Hepatocyte (in vitro differentiated cells): ENCODE measurements at places on chromosomes 11 and 22. TPM values are rescaled to one million over a fixed set of nuclear protein-coding genes. Genes with fewer than 3 reads are reported as not detected.

FAM227A gene
- total RNA-seq, result 1.1 and 2.9 TPM in 2 replicates

DNA sequence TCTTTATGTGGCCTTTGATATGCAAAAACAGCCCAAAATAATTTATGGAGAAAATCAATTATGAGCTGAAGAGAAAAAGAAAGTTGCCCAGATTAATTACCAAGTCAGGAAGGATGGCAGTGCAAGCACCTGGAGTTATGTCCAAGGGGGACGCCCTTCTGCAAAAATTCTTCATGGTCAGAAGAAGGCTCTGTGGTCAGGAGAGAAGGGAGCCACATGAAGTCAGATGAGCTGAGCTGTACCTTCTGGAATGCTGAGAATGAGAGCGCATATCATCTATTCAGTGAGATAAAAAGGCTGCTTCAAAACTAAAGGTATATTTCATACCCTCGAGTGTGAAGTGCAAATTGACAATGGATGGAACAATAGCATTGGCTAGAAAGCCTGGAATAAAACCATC is 607.4 kb downstream of the NTM start:
- DNase-seq, result no peak
- no peak overlapping the region for H3K27ac ChIP-seq
- H3K36me3 ChIP-seq, result no peaks in the 10 kb centered on the region
- H3K4me1 ChIP-seq, result no peaks in the 10 kb centered on the region
- peaks cover 4% of the 10 kb centered on the region for H3K27me3 ChIP-seq

- H3K27me3 ChIP-seq, result no peaks in the 10 kb centered on the region
- DNase-seq, result no peak
- no peaks in the 10 kb centered on the region for H3K36me3 ChIP-seq
- no peak overlapping the region for H3K4me3 ChIP-seq
Observed at GRCh38 chr11:21396342-21397008, 727.1 kb downstream of the NELL1 start.

DNA sequence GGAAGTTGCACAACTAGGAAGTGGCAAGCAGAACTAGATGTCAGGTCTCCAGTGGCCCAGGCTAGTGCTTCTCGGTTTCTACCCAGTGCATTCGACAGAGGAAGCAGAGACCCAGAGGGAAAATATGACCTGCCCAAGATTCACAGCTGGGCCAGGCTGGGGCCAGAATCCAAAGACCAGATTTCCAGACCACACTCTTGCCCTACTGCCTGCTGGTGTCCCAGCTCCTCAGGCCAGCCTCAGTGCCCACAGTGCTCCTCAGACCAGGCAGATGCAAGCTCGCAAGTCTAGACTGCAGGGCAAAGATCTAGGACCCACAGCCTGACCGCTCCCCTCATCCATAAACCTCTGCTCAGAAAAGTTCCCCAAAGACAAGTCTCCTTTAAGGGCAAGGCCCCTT is 262.6 kb downstream of the BUD13 start:
- H3K4me1 ChIP-seq, result no peaks in the 10 kb centered on the region
- no peak overlapping the region for H3K27ac ChIP-seq
- no peak overlapping the region for H3K4me3 ChIP-seq
- DNase-seq, result no peak

- H3K27ac ChIP-seq, result peak overlapping the region; percentile 51
- DNase-seq, result no peak
- H3K36me3 ChIP-seq, result no peaks in the 10 kb centered on the region
- H3K27me3 ChIP-seq, result no peaks in the 10 kb centered on the region
Observed at GRCh38 chr11:106456647-106457046, 379.2 kb downstream of the AASDHPPT start.

YIF1A gene
- total RNA-seq, result 111 and 132 TPM in 2 replicates

- H3K4me1 ChIP-seq, result no peaks in the 10 kb centered on the region
- H3K36me3 ChIP-seq, result no peaks in the 10 kb centered on the region
- no peak for DNase-seq
- no peak overlapping the region for H3K4me3 ChIP-seq
Observed at GRCh38 chr22:48944751-48945620, 882.7 kb downstream of the BRD1 start.

DNA sequence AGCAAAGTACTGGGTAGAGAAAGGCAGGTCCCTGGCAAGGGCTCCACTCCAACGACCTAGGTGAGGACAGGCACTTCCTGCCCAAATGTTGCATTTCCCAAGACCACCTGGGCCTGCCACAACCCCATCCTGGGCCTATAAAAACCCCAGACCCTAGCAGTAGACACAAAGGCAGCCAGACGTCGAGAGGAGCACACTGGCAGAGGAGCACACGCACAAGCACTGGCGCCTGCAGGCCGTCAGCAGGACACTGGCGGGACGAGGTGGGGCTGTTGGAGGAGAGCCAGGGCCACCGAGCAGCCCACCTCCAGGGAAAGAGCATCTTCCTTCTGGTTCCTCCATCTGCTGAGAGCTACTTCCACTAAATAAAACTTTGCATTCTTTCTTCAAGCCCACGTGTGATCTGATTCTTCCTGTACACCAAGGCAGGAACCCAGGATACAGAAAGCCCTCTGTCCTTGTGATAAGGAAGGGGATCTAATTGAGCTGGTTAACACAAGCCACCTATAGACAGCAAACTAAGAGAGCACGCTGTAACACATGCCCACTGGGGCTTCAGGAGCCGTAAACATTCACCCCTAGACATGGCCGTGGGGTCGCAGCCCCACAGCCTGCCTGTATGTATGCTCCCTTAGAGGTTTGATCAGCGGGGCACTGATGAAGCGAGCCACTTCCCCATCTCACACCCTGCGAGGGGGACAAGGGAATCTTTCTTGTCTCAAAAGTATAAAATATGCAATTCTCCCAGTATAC is 89.7 kb upstream of the MTMR2 start:
- no peaks in the 10 kb centered on the region for H3K36me3 ChIP-seq
- no peaks in the 10 kb centered on the region for H3K27me3 ChIP-seq
- H3K27ac ChIP-seq, result no peak overlapping the region
- peaks cover 22% of the 10 kb centered on the region for H3K4me1 ChIP-seq
- no peak for DNase-seq
- no peak overlapping the region for H3K4me3 ChIP-seq

DNA sequence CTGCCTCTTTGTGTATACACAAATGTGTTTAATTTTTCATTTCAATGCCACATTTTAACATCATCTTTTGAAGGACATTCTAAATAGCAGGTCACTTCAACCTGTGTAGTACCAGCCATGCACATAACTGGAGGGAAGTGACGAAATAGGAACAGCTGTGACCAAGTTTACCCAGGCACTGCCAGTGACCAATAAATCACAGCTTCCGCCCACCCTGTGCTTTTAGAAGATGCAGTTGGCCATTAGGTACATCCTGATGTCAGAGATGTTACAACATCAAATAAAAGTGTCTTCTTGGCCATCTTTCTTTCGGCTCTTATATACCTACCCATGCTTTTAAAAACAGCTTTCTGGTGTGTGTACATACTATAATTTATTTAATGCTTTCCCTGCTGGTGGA is 7.8 kb downstream of the LDLRAD3 start:
- no peaks in the 10 kb centered on the region for H3K4me1 ChIP-seq
- DNase-seq, result no peak
- H3K4me3 ChIP-seq, result no peak overlapping the region

GRCh38 chr22:19974935-19975706 is 33.5 kb upstream of the TXNRD2 start:
- H3K4me3 ChIP-seq, result no peak overlapping the region
- no peaks in the 10 kb centered on the region for H3K36me3 ChIP-seq
- no peak overlapping the region for H3K27ac ChIP-seq
- DNase-seq, result no peak
- no peaks in the 10 kb centered on the region for H3K27me3 ChIP-seq

TRIM49 gene
- not detected in 2 replicates for total RNA-seq

- no peaks in the 10 kb centered on the region for H3K36me3 ChIP-seq
- H3K27ac ChIP-seq, result peak overlapping the region; percentile 70
- DNase-seq, result peak; percentile 81
- peaks cover 12% of the 10 kb centered on the region for H3K4me1 ChIP-seq
Observed at GRCh38 chr11:13114566-13115379, 105.7 kb downstream of the RASSF10 start.

GRCh38 chr11:75762885-75763284 is 5.7 kb upstream of the DGAT2 start:
- peaks cover 6% of the 10 kb centered on the region for H3K4me1 ChIP-seq
- H3K36me3 ChIP-seq, result no peaks in the 10 kb centered on the region
- no peaks in the 10 kb centered on the region for H3K27me3 ChIP-seq
- peak overlapping the region; percentile 68 for H3K27ac ChIP-seq
- peak; percentile 54 for DNase-seq

DNA sequence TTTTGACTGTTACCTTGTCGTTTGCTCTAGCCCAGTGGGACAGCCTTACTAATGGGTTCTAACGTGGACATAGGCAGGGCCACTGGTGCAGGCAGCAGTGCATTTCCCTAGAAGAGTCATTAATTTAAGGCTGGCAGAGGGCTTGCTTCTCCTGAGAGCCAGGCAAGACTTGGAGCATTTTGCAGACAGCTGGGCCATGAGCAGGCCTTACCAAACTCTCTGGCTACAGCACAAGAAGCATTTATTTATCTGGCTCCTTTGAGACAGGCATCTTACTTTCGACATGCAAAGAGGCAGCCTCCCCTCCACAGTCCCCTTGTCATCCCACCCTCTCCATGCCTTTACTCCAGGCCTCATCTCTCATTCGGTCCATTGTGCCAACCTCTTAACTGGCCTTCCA is 139.9 kb downstream of the CSNK2A3 start:
- H3K4me3 ChIP-seq, result no peak overlapping the region
- no peak overlapping the region for H3K27ac ChIP-seq
- DNase-seq, result no peak
- H3K36me3 ChIP-seq, result no peaks in the 10 kb centered on the region
- H3K4me1 ChIP-seq, result no peaks in the 10 kb centered on the region
- H3K27me3 ChIP-seq, result no peaks in the 10 kb centered on the region

DNA sequence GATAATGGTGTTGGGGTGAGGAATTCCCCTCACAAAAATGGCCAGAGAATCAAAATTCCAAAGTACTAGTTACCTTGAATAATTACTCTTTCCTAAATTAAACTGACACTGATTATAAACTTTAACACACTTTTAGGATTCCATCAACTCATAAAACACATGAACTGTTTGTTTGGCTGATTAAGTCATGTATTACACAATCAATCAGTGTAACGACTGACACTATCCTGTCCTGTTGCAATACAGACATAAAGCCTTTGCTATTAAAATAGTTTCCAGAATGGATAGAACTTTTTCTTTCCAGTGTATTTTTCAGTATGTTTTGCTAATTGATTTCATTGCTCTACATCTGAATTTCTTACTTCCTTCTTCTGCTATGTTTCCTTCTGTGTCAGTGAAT is 1709.4 kb upstream of the RAG2 start:
- no peaks in the 10 kb centered on the region for H3K4me1 ChIP-seq
- no peak for DNase-seq
- H3K4me3 ChIP-seq, result no peak overlapping the region
- no peaks in the 10 kb centered on the region for H3K36me3 ChIP-seq
- H3K27ac ChIP-seq, result no peak overlapping the region
- H3K27me3 ChIP-seq, result no peaks in the 10 kb centered on the region

- H3K27me3 ChIP-seq, result peaks cover 93% of the 10 kb centered on the region
- H3K27ac ChIP-seq, result no peak overlapping the region
- H3K4me3 ChIP-seq, result peak overlapping the region; percentile 29
- peaks cover 30% of the 10 kb centered on the region for H3K4me1 ChIP-seq
- H3K36me3 ChIP-seq, result no peaks in the 10 kb centered on the region
Observed at GRCh38 chr11:14974515-14975251, 2.5 kb upstream of the CALCA start.

GRCh38 chr11:71252269-71252769 is at the start of gene SHANK2:
Gene SHANK2, minus strand, starts transcription at chr11:71252577. Its CDS starts 105,251 bp downstream, at chr11:71147326.
- H3K27me3 ChIP-seq, result no peaks in the 10 kb centered on the region
- peak within 1 kb of the TSS; percentile 93 for H3K4me3 ChIP-seq
- H3K36me3 ChIP-seq, result no peaks in the 10 kb centered on the region

DNA sequence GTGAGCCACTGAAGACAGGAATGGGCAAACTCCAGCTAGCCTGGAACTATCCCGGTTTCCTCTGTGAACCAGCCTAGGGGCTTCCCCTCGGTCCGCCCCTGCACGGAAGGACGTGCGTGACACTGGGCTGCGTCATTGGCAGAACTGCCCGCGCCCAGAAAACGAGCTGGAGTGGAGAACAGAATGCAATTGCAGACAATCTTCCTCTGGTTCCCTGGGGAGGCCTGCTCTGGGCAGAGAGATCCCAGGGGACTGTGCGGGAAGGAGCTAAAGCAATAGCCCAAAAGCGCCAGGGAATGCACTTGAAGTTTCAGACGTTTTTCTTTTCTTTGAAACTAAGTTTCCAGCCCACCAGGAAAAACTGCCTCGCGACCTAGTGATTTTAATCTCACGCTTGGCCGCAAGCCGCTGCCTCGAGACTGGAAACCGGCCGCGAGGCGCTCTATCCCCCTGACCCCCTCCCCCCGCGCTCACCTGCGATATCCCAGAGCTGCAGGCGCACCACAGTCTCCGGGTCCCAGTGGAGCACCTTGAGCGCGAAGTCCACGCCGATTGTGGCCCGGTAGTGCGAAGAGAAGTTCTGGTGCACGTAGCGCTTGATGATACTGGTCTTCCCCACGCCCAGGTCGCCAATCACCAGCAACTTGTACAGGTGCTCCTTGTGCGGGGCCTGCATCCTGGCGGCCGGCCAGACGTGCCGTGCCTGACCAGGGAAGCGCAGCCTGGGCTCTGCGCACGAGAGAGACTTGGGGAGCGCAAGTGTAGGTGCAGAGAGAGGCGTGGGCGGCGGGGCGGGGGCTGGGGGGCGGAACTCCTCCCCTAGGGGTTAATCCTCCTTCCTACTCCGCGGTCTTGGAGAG is at the start of gene RAB38:
TSS of gene RAB38 (minus strand) at position 735 of the 860 bp plus-strand sequence. CDS start at position 676, 59 bp downstream.
- peaks cover 19% of the 10 kb centered on the region for H3K4me1 ChIP-seq
- no peaks in the 10 kb centered on the region for H3K27me3 ChIP-seq
- H3K36me3 ChIP-seq, result no peaks in the 10 kb centered on the region
- DNase-seq, result peak; percentile 82
- peak within 1 kb of the TSS; percentile 92 for H3K27ac ChIP-seq

- no peak overlapping the region for H3K27ac ChIP-seq
- DNase-seq, result no peak
- H3K36me3 ChIP-seq, result no peaks in the 10 kb centered on the region
- H3K4me3 ChIP-seq, result no peak overlapping the region
Observed at GRCh38 chr11:61193596-61193995, 9.7 kb upstream of the PGA3 start.

- DNase-seq, result no peak
- H3K27ac ChIP-seq, result no peak overlapping the region
- H3K4me1 ChIP-seq, result peaks cover 4% of the 10 kb centered on the region
- no peak overlapping the region for H3K4me3 ChIP-seq
Observed at GRCh38 chr11:75760710-75761493, 7.7 kb upstream of the DGAT2 start.

KRTAP5-8 gene
- total RNA-seq, result not detected in 2 replicates

- no peak overlapping the region for H3K27ac ChIP-seq
- no peaks in the 10 kb centered on the region for H3K36me3 ChIP-seq
- no peaks in the 10 kb centered on the region for H3K4me1 ChIP-seq
- DNase-seq, result no peak
Observed at GRCh38 chr11:112357488-112357887, 96.8 kb upstream of the PLET1 start.

GRCh38 chr22:21642584-21643448 is 714 bp downstream of the SDF2L1 start:
- H3K4me1 ChIP-seq, result peaks cover 5% of the 10 kb centered on the region
- H3K27me3 ChIP-seq, result no peaks in the 10 kb centered on the region
- H3K27ac ChIP-seq, result peak overlapping the region; percentile 21
- DNase-seq, result peak; percentile 86
- no peaks in the 10 kb centered on the region for H3K36me3 ChIP-seq
- peak overlapping the region; percentile 21 for H3K4me3 ChIP-seq

APOA5 gene
- 16.3 and 20.3 TPM in 2 replicates for total RNA-seq

GRCh38 chr11:46249103-46249937 is 28.1 kb upstream of the CREB3L1 start:
- no peaks in the 10 kb centered on the region for H3K36me3 ChIP-seq
- H3K27ac ChIP-seq, result peak overlapping the region; percentile 91
- no peak overlapping the region for H3K4me3 ChIP-seq
- H3K4me1 ChIP-seq, result peaks cover 51% of the 10 kb centered on the region
- DNase-seq, result no peak
- H3K27me3 ChIP-seq, result no peaks in the 10 kb centered on the region
